GM12892 (cell line): ENCODE measurements at places on chromosomes 16 and 17.

DNA sequence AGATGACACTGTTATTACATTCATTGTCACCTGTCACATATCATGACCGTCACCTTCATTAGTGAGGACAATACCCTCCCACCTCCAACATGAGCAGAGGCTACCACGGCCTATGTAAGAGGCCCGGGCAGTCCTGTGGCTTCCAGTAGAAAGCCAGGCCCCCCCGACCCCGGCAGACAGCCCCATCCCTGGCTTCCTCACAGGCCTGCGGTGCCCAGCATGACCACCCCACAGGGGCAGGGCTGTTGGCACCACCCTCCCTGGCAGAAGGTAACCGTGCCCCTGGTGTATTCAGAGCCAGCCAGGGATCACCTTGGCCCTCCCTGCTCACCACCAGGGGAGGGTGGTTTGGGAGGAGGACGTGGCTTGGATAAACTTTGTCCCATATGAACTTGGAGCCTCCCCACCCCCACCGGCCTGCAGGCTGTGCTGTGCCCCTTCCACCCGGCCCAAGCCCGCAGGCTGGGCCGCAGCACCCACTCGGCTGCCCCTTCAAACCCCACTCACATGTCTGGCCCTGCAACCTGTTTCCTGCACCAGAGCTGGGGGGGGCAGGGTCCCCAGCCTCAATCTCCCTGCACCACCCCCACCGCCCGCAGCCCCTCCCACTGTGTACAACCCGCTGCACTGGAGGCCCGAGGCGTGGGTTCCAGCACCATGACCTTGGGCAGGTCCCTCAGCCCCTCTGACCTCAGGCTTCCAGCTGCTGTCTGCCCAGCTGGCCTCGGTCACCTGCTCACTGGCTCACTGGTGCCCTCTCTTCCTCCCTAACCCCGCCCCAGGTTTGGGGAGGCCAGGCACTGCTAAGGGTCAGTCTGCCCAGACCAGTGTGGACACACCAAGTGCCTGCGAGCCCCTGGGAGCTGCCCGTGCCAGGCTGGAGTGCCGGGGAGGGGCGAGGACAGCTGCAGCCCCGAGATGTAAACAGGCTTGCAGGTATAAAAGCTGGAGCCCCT is 12.4 kb upstream of the AATK start:
- DNase-seq = no peak

- DNase-seq = no peak
Measured at GRCh38 chr16:58501242-58502131, 1.5 kb downstream of the NDRG4 start.

DNA sequence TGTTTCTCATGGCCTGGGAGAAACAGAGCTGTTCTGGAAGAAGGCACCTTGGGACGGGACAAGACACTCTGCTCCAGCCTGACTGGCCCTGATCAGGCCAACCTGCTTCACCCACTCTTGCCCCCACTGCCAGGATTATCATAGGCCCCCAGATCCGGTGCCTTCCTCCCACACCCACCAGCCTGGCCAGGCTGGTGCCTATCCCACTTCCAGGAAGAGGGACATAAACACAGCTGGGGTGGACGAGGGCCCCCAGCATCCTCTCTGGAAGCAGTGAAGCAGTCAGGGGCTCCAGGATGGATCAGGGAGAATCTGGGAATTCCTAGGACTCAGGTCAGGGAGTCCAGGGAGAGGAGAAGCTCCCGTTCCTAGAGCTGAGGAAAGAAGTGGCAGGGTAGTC is 16.9 kb upstream of the ITGA3 start:
- DNase-seq = no peak

GRCh38 chr17:78525511-78526160 is 51.6 kb downstream of the DNAH17 start:
- DNase-seq = no peak

GRCh38 chr17:13508896-13509295 is 92.8 kb downstream of the HS3ST3A1 start:
- DNase-seq = no peak

DNA sequence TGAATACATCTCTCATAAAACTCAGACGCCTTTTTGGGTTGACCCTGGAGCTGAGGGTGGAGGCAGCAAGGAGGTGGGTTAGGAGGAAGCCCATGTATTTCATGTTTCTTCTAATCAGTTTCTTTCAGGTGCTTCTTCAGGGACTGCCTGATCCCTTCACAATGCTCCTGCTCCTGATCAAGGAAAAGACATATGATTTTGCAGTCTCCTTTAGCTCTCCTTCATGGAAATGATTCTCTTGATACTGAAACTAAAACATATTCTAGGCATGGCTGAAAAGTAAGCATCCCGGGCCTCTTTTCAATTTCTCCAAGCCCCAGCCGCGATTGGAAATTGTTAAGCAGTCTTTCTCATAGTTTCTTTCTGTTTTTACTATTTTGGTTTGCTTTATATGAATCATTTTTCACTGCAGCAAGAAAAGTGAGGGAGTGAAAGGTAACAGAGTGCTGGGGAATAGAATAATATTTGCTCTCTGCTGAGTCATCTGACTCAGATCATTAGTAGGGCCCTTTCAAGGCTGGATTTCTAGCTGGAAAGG is 730.7 kb downstream of the CDH11 start:
- DNase-seq = no peak

- DNase-seq = no peak
Measured at GRCh38 chr17:49012769-49013255, 15.6 kb downstream of the IGF2BP1 start.

GRCh38 chr17:2894782-2895181 is 98.5 kb downstream of the RAP1GAP2 start:
- no peak for DNase-seq

DNA sequence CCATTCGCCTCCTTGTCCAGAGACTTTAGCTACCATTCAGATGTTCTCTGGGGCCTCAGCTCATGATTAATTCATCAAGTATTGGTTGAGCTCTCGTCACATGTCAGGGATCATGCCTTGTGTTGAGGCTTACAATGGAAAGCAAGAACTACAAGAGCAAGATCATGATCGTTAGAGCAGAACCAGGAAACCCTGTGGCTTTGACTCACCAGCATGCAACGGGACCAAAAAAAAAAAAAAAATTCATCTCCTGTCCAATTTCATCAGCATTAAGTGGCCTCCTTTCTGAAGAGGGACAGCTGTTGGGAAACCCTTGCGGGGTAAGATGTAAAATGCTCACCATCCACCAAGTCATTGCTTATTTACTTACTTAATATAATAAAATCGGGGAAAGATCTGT is 12.1 kb upstream of the USP10 start:
- DNase-seq = no peak

GRCh38 chr17:2721603-2722002 is 10.0 kb upstream of the CLUH start:
- DNase-seq = no peak

DNA sequence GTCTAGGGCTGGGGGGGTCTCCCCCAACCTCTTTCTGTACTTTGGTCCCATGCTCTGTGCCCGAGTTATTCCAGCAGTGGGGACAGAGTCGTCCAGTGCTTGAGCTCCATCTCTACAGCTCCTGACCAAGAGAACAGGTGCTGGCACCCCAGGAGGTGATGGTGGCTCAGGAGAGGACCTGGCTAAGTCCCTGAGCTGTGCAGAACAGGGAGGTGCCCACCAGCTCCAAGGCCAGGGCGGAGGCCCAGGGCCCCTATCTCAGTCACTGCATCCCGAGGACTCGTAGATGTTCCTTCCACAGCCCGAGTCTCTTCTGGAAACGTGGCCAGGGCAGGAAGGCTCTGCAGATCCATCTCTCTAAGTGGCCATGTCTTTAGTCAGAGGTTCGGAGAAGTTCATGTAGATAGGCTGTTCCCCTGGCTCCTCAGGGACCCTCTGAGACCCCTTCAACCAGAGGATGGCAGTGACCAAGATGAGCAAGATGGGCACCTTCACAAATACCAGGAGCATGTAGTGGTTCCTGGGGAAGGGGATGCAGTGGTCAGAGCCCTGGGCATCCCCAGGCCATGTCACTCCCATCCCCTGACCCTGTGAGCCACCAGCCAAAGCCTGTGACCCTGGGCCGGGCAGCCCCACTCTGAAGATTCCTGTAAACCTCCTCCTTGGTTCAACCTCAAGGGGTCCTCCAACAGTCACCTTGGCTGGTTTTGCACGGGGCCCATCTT is 8.7 kb downstream of the CD300LB start:
- no peak for DNase-seq

DNA sequence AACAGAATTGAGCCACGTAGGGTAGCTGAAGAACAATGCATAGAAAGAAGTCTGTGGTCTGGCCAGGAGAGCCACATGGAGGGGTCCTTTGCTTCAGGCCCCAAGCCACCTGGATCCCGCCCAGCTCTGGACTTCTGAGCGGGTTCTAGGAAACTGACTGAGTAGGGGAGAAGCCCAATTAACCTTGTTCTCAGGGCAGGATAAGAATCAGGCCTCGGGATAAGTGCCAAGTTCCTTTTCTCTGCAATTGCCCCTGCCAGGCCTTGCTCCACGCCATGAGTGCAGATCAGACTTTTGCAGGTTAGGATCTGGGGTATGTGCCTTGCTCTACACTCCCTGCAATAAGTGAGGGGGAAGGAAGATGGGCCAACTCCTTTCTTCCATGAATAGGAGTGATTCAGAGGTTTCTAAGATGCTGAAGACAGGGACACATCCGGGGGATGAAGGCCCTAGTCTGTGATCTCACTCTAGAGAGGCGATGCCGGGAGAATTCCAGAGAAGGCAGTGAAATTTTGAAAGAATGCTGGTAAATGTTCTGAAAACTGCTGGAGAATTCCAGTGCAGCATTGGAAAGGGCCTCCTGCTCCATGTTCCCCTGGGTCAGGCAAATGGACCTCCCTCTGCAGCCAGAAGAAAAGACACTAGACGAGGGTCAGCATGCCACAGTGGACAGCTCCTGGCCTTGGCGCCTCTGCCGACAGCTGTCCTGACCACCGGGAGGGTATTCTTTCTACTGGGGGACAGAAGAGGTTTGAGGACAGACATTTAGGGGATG is 5.8 kb downstream of the NEUROD2 start:
- DNase-seq = no peak

DNA sequence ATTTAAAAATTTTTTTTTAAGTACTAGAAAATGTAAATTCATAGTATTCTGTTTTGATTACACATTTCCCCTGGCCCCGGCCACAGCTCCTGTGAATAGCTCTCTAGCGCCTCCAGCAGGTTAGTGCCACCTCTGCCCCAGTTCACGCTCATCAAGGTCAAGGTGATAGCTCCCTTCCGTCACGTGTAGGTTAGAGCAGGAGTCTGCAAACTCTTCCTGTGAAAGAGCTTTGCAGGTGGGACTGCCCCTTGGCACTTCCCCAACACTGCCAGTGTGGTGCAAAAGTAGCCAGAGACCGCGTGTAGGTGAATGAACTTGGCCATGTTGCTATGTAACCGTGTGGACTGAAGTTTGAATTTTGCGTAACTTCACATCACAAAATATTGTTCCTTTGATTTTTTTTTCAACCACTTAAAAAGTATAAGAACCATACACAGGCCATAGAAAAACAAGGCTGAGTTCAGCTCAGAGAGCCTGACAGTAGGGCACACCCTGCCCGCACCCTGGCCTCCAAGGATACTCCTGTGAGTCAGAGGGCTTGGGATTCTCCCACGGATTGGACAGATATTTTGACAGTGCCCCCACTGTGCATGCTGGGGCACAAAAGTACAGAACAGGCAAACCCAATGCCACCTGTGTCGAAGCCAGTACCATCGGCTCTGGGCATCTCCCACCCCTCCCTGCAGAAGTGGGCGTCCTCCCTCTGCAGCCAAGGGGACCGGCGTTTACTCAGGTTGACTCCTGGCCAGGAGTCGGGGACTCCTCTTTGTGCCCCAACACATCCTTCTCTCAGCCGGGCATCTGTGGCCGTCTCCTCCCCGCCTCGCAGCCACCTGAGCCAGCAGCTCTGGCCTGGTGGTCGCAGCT is 92.0 kb upstream of the CHMP6 start:
- DNase-seq = no peak

- no peak for DNase-seq
Measured at GRCh38 chr17:42026857-42027589, 7.1 kb downstream of the NKIRAS2 start.

GRCh38 chr16:85448557-85449190 is 164.4 kb upstream of the GSE1 start:
- no peak for DNase-seq

- no peak for DNase-seq
Measured at GRCh38 chr17:57264250-57264649, 7.9 kb downstream of the MSI2 start.

DNA sequence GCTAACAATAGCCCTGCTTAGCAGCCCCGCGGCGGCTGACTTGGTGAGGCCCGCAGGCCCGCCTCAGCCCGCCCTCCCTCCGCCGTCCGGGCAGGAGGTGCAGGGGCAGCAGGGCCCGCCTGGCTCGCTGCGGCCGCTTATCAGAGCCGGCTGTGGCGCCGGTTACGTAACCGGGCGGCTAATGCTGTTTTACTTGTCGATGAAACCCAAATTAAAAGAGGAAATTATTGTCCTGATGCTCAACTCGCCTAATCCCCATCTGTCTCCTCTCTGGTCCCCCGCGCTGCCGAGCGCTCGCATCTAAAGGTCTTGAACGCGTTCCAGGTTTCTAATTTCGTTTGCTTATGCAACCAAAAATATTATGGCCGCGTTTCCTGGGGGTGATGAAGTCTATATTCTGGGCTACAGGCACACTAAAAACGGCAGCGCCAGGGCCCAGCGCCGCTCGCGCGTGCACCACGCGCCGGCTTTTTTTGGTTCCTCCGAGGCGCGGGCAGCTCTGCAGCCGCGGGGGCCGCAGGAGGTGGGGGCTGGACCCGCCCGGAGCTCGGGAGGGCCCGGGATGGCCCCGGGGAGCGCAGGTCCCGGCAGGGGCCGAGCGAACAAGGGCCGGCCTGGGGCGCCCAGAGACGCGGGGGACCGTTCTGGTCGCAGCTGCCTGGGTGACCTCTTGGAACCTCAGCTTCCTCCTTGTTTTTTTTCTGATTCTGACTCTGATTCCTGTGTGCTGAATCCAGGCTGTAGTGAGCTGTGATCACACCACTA is 65.2 kb upstream of the TOB1 start:
- peak; percentile 63 for DNase-seq

GRCh38 chr17:9456330-9456729 is 119.3 kb downstream of the STX8 start:
- DNase-seq = no peak

DNA sequence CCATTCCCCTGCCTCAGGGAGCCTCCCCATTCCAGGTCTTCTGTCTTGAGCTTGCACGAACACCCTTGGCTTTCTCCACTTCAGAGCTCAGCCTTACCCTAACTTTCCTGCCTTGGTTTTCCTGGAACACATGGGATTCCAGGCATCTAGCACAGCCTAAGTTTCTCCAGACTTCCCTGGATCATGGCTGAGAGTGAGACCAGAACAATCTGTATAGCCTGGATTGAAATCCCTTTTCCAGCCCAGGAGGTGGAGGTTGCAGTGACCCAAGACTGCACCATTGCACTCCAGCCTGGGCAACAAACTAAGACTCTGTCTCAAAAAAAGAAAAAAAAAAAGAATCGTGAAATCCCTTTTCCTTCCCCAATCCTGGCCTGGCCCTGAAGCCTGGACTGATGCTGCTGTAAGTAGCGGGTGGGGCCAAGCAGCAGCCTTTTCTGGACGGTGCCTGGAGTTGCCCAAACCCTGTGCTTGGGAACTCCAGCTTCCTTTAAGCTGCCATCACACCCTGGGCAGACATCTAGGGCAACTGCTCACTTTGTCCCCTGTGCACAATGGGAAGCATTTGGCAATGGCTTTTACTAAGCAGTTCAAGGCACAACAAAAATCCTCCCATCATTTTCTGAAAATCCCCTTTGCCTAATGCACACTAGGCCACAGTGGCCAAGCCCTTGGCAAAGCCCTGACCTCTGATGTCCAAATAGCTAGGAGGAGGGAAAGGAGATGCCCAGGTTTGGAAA is 12.0 kb upstream of the SLC16A5 start:
- peak; percentile 10 for DNase-seq
